GM12878 (cell line): ENCODE measurements at places on chromosomes 4 and X.

GRCh38 chrX:68372665-68373064, 60.6 kb downstream of the OPHN1 start:
- no peak for DNase-seq

GRCh38 chr4:84691800-84692199, 108.9 kb downstream of the CDS1 start:
- DNase-seq = no peak

- DNase-seq = no peak
Observed at GRCh38 chr4:110612631-110613269, 10.1 kb downstream of the PITX2 start.

- no peak for DNase-seq
Observed at GRCh38 chr4:21742326-21742725, 206.2 kb downstream of the KCNIP4 start.

- no peak for DNase-seq
Observed at GRCh38 chrX:96756491-96756890, 71.8 kb downstream of the DIAPH2 start.

DNA sequence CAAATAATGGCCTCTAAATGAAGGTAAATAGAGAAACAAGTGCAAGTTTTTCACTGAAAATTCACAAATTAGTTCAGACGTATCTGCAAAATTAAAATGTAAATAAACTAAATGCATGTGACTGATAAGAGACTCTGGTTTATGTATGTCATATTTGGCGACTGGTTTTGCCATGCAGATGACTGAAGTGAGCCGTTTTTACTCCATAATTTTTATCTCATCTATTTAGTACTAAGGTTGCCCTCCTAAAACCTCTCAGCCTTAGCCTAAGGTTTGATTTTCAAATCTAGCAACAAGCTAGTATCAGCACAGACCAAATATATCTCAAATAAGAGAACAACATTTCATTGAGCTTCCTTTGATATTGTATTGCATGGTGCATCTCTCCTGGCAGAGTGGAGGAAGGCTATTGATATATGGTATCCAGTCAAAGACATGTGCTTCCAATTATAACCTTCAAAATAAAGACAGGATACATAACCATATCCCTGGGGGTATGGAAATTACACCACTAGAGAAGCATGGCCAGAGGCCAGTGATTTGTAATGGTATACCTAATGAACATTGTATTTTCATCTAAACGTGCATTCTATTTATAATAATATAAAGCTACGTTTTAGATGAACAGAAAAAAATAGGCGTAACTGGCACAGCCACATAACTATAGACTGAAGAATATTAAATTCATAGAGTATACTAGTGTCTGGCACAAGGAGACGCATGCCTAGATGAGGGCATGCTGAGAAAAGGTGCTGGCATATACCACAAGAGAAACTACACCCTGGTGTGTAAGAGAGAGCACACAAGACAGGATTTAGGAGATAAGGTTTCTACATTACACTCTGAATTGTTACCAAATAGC, 392.6 kb upstream of the INTU start:
- no peak for DNase-seq

- no peak for DNase-seq
Observed at GRCh38 chrX:45068569-45068968, 132.1 kb downstream of the DIPK2B start.

DNA sequence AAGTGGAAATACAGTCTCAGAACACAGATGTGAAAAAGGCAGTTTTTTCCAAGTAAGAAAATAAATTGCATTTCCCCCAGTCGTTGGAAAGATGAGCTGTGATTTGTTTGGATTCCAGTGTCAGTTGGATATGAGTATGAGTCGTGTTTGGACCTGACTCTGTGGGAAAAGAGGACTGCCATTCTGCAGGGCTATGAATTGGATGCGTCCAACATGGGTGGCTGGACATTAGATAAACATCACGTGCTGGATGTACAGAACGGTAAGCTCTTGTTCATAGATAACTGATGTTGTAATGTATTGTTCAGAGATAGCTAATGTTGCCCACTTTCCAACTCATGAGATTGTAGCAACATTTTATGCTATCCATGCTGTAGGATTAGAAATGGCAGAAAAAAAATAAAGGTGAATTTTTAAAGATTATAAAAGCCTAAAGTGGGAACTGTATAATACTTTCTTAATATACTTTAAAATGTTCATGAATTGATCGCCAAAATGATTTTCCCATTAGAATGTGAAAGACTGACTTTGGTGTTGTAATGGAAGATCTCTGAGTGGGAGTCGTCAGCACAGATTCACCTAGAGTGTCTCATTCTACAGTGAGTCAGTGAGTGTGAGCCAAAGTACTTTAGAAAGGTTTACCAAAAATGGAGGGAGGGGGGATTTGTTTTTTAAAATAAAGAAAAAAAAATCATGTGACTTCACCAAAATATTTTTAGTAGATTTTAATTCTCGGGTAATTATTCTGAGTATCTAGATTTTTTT, 178.7 kb downstream of the DCTD start:
- DNase-seq = no peak

GRCh38 chr4:150127757-150128156, 49.5 kb downstream of the DCLK2 start:
- no peak for DNase-seq

DNA sequence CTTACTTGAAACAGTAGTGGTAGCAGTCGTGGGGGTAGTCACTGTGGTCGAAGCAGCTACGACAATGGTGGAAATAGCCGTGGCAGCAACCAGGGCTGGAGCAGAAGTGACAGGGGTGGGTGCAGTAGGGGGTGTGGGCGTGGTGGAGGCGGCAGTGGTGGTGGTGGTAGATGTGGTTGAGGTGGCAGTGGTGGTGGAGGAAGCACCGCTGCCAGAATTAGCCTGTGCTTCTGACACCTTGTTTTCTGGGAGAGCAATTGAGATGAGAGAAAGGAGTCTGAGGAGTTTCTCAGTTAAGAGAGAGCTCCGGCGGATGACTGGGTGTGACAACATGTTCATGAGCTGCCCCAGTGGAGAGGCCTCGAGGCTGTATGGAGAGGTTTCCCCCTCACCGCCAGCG, 113.5 kb upstream of the HSD17B10 start:
- DNase-seq = no peak

DNA sequence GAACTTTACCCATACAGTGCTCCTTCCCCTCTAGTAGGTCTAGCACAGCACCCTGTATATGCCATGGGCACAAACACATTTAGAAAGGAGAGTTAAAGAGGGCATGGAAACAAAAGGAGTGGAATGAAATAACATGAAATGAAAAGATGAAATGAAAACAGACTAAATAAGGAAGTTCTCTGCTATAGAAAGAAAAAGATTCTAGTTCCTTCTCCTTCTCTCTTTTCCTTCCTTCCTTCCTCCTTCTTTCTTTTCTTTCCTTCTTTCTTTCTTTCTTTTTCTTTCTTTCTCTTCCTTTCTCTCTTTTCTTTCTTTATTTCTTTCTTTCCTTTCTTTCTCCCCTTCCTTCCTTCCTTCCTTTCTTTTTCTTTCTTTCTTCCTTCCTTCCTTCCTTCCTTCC, 2197.4 kb downstream of the PCDH7 start:
- no peak for DNase-seq

DNA sequence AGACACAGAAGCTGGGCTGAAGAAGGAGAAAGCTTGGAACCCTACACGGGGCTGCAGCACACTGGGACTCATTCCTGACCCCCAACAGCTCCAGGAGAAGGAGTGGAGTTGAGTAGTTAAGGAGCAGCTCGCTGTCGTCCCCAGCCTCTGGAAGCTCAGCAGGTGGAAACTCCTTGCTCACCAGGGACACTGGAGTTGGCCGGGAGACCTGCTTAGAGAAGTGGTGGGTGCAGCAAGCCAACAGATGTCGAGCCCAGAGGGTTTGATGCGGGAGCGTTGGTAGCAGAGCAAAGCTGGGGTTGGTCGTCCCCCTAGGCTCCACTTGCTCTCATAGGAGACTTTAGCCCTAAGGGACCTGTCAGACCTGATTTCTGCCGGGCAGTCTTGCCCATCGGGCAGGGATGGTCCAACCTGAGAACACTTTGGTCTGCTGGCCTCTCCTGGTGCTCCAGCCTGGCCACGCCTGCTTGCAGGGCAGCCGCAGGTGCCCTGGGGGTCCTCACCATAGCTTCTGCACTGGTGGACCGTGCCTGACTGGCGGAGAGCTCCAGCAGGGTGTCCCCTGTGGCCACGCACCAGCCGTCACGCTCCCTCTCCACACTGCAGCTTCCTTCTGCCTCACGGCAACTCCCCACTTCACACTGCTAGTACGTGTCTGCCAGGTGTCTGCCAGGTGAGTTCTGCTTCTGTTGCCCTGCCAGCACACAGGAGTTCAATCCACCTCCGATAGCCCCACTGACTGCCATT, 353.7 kb downstream of the GASK1B start:
- DNase-seq = no peak

GRCh38 chr4:172412851-172413580, 599.8 kb downstream of the GALNTL6 start:
- DNase-seq = no peak

DNA sequence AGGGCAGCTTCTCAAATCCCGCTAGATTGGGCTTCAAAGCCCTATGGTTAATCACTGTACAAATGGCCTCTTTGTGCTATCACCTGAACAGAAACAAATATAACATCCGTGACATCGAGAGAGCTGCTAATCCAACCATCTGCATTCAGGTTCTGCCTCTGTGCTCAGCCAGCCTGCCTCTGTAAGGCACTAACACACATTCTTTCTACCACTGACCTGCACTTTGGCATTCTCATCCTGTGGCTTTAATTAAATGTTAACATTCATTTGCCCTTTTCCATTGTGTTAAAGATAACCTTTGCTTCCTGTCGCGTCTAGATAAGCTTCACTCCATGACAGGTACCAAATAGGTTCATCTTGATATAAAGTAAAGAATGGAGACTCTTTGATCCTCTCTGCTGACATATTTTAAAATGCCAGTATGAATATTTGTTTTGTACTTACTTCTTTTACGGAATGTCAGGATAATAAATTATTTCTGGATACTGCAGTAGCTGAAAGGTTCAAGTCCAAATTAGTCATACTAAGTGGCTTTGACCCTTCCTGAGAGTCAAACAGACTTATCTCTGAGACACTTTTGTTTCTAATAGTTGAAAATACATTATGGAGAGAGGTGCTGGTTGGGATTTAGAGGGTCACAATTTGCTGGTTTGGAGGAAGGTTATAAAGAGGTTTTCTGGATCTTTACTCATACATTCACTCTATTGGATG, 505.7 kb downstream of the PACRGL start:
- DNase-seq = no peak

DNA sequence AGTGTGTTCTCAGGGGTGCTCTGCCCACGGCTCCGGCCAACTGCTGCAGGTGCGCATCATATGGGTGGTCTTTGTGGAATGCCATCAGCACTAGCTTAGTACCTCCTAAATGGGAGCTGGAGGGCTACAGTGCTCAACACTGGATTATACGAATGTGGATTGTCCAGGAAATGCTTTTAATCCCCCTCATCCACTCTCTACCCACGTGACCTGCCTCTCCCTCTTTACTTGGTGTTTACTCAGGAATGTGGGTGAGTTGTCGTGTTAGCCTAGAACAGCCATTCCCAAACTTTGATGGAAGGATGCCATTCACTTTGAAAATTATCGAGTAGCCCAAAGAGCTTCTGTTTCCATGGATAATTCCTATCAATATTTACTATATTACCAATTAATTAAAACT, 150.8 kb downstream of the PTTG2 start:
- no peak for DNase-seq

DNA sequence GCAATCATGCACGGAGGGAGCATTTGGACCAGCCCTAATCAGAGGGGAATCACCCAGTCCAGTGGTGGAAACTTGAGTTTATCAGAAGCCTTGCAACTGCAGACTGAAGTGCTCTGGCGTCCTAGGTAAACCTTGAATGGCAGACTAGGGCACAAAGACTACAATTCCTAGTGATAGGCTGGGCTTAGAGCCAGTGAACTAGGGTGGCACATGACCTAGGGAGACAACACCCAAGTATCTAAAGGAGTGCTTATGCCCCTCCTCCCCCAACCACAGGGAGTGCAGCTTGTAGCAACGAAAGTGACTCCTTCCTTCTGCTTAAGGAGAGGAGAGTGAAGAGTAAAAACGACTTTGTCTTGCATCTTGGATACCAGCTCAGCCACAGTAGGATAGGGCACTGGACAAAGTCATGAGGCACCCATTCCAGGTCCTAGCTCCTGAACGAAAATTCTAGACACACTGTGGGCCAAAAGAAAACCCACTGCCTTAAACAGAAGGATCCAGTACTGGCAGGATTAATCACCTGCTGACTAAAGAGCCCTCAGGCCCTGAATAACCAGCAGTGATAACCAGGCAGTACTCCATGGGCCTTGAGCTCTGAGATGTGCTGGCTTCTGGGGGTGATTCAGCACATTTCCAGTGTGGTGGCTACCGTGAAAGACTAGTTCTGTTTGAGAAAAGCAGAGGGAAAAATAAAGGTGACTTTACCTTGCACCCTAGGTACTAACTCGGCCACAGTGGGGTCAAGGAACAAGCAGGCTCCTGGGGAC, 58.7 kb upstream of the STARD8 start:
- DNase-seq = no peak

DNA sequence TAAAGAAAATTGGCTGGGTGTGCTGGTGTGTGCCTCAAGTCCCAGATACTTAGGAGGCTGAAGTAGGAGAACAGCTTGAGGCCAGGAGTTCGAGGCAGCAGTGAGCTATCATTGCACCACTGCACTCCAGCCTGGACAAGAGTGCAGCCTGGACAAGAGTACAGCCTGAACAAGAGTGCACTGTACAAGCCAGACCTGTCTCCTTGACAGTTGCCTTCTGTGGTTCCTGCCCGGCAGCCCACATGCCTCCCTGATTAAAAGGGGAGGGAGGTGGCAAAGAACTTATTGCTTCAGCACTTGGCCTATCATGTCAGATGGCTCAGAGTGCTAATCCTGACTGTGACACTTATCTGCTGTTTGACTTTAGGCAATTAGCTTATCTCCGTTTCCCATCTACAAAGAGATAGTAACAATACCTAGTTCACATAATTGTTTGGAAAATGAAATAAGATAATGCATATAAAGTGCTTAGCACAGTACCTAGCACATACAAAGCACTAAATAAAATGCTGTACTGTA, 249.1 kb downstream of the DCLK2 start:
- no peak for DNase-seq
